ENCODE measurements at places on chromosomes 5 and 9.
A peak's percentile ranks its signal among the peaks of the same experiment; 100 is the strongest.

GRCh38 chr5:1655496-1656270, 131.9 kb upstream of the LPCAT1 start:
- H3K4me3 ChIP-seq, result no peak overlapping the region
- H3K27me3 ChIP-seq, result peaks cover 38% of the 10 kb centered on the region
- H3K27ac ChIP-seq, result no peak overlapping the region
- peak; percentile 8 for DNase-seq
- H3K4me1 ChIP-seq, result peaks cover 3% of the 10 kb centered on the region

DNA sequence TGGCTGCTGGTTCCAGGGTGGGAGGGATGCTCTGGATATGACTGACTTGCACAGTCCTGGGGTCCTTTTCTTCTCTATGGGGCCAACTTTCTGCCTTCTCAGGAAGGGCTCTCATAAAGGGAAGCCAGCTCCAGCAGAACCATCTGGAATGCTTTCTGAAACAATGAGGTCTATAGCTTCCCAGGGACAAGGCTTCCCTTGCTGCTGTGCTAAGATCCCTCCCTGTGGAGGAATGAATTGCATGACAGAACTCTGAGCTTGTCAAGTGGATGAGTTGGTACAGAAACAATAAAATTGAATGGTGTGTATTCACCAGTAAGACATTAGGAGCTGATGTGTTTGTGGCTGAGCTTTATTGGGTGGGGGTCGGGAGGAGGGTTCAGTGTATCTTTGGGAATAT, 19.8 kb downstream of the CKMT2 start:
- H3K36me3 ChIP-seq, result peaks cover 7% of the 10 kb centered on the region
- peaks cover 2% of the 10 kb centered on the region for H3K4me1 ChIP-seq
- H3K27ac ChIP-seq, result no peak overlapping the region
- H3K27me3 ChIP-seq, result no peaks in the 10 kb centered on the region
- no peak overlapping the region for H3K4me3 ChIP-seq
- no peak for DNase-seq

DNA sequence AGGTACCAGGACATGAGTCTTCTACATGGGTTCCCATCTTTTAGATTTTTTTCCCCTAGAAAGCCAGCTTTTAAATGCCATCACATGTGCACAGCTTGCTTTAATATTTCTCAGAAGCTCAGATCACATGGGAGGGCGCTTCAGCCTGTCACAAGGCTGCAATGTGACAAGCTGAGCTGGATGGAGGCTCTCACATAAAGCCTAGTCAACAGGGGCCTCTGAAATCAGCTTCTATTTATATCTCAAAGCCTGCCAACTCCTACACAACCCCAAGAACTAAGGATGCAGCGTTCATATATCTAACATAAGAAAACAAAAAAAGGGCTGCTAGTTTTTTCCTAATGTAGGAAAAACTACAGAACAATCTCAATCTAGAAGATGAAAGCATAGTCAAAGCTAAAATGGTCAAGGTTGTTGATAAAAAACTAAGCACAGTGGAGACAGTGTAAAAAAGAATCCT, 2.3 kb downstream of the ZFAND5 start:
- no peaks in the 10 kb centered on the region for H3K27me3 ChIP-seq
- peaks cover 56% of the 10 kb centered on the region for H3K4me1 ChIP-seq
- peak overlapping the region; percentile 96 for H3K27ac ChIP-seq
- H3K36me3 ChIP-seq, result peaks cover 33% of the 10 kb centered on the region

DNA sequence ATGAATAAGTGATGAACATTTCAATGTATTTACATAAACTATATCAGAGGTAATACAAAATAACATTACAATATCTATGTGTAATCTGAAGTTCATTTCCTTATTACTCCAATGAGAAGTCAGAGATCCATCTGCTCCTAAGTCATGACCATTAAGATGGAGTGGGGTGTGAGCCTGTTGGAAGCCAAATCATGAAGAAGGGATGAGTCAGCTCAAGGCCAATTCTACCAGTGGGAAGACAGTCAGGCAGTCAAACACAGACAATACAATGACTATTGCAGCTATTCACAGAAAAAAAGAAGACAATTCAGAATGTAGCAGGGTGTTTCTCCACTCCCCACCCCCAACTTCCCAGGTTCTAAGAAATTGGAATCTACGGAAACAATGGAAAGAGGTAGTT, 155.0 kb downstream of the NFIB start:
- DNase-seq, result no peak
- no peak overlapping the region for H3K27ac ChIP-seq
- H3K4me1 ChIP-seq, result peaks cover 6% of the 10 kb centered on the region

DNA sequence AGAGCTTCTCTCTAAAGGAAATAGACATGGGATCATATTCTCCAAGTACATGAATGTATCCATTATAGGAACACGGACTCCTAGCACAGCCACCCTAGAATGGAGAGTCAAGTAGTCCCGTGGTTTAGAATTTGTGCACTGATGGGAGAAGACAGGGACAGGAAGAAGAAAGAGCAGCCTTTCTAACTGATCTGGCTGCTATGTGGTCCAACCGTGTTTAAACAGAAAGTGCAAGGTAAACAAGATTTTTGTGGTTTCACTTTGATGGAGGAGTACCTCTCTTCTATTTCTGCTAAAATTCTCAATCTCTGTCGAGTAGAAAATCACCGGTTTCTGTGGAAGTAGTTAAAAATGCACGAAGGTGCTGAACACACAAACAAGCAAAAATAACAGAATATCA, 171.3 kb downstream of the ST8SIA4 start:
- no peaks in the 10 kb centered on the region for H3K36me3 ChIP-seq
- H3K27me3 ChIP-seq, result no peaks in the 10 kb centered on the region
- peak overlapping the region; percentile 66 for H3K4me3 ChIP-seq
- peaks cover 7% of the 10 kb centered on the region for H3K4me1 ChIP-seq

DNA sequence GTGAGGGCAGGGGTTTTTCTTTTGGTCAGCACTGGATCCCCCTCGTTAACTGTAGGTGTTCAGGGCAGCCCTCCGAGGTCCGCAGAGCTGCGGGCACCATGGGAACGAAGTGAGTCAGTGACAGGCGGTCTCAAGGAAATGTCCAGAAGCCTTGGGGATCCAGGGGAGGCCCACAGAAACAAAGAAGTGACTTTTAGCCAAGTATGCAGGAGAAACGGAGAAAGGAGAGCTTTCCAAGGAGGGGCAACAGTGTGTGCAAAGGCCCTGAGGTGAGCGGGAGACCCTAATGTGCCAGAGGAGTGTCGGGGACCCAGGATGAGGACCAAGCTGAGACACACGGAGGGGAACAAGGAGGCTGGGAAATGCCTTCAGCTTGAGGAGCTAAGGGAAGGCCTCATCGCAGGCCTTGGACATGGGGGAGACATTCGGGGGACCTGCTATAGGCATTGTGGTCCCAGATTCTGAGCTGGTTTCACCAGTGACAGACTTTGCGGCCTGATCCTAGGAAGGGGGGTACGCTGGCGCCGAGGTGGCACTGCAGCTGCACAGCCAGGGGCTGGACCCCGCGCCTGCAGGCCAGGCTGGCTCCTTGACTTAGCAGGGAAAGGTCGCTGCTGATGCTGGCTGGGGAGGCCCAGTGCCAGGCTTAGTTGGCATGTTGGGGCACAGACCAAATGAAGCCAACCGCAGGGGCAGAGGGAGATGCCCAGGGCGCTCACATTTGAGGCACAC, 3.3 kb downstream of the LTC4S start:
- H3K36me3 ChIP-seq, result peaks cover 21% of the 10 kb centered on the region
- peak overlapping the region; percentile 30 for H3K27ac ChIP-seq
- H3K4me1 ChIP-seq, result peaks cover 30% of the 10 kb centered on the region

GRCh38 chr5:153813901-153814300, 224.8 kb downstream of the FAM114A2 start:
- no peaks in the 10 kb centered on the region for H3K27me3 ChIP-seq
- no peaks in the 10 kb centered on the region for H3K36me3 ChIP-seq
- H3K4me1 ChIP-seq, result no peaks in the 10 kb centered on the region
- no peak for DNase-seq
- H3K27ac ChIP-seq, result no peak overlapping the region
- H3K4me3 ChIP-seq, result no peak overlapping the region

GRCh38 chr5:119063579-119064379, 7.1 kb upstream of the DMXL1 start:
- no peaks in the 10 kb centered on the region for H3K27me3 ChIP-seq
- H3K27ac ChIP-seq, result peak overlapping the region; percentile 20
- H3K4me3 ChIP-seq, result no peak overlapping the region
- DNase-seq, result peak; percentile 25

GRCh38 chr9:24439456-24439855, 106.2 kb downstream of the IZUMO3 start:
- H3K4me3 ChIP-seq, result no peak overlapping the region
- H3K36me3 ChIP-seq, result no peaks in the 10 kb centered on the region
- no peaks in the 10 kb centered on the region for H3K27me3 ChIP-seq
- no peak for DNase-seq

DNA sequence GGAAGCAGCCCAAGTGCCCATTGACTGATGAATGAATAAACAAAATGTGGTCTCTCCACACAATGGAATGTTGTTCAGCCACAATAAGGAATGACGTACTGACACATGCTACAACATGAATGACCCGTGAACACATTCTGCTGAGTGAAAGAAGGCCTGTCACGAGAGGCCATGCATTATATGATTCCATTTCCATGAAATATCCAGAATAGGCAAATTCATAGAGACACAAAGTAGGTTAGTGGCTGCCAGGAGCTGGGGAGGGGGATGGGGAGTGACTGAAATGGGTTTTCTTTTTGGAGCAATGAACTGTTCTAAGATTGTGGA, 41.4 kb downstream of the BICD2 start:
- no peak overlapping the region for H3K4me3 ChIP-seq
- DNase-seq, result no peak
- H3K27ac ChIP-seq, result no peak overlapping the region
- H3K4me1 ChIP-seq, result no peaks in the 10 kb centered on the region
- no peaks in the 10 kb centered on the region for H3K27me3 ChIP-seq
- H3K36me3 ChIP-seq, result peaks cover 21% of the 10 kb centered on the region

DNA sequence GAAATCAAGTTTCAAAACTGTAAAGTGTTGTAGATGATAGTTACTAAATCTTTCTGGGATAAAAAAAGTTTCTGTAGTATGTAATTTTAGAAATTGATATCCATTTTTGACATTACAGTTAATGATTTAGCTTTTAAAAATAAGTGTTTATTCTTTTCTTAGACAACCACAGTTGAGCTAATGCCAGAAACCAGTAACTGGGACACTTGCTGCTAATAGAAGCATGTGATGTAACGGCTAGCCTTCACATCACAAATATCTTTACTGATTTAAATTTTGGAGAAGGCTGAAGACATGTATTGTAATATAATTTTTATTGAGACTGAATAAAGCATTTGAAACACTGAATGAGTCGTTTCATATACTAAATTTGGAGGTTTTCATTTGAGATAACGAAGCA, 18.8 kb downstream of the CSNK1G3 start:
- no peaks in the 10 kb centered on the region for H3K36me3 ChIP-seq
- no peak for DNase-seq
- H3K4me3 ChIP-seq, result no peak overlapping the region
- H3K27ac ChIP-seq, result no peak overlapping the region

- no peaks in the 10 kb centered on the region for H3K36me3 ChIP-seq
- no peak for DNase-seq
- H3K4me1 ChIP-seq, result no peaks in the 10 kb centered on the region
- H3K27ac ChIP-seq, result no peak overlapping the region
Measured at GRCh38 chr9:84804951-84805694, 135.6 kb downstream of the NTRK2 start.

GRCh38 chr9:93960221-93960970, 5.2 kb upstream of the BARX1 start:
- DNase-seq, result no peak
- peaks cover 37% of the 10 kb centered on the region for H3K4me1 ChIP-seq
- no peaks in the 10 kb centered on the region for H3K36me3 ChIP-seq
- H3K4me3 ChIP-seq, result no peak overlapping the region

Data from activated CD4-positive, alpha-beta memory T cell treated with anti-CD3 and anti-CD28 coated beads for 36 hours (primary cell).